GM12892 (cell line): ENCODE measurements at places on chromosomes 2 and 18.
A peak's percentile ranks its signal among the peaks of the same experiment; 100 is the strongest.

GRCh38 chr2:10343191-10343590, 40.5 kb downstream of the HPCAL1 start:
- no peak for DNase-seq

DNA sequence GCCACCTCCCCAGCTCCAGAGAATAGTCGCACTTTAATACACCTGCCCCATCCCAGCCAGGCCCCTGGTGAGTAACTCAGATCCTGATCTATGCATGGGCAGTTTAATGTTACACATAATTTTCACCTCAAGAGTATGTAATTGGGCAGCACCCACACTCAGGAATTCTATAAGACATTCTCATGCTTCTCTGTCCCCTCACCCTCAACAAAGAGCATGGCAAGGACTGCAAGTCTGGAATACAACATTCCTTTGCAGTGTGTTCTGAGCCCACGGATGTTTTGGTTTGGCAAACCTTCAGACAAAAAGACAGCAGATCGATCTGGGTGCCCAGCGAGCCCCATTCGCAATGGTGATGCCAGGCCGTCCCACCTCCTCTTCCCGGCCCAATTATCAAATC, 4.9 kb upstream of the SLC14A1 start:
- DNase-seq = no peak

DNA sequence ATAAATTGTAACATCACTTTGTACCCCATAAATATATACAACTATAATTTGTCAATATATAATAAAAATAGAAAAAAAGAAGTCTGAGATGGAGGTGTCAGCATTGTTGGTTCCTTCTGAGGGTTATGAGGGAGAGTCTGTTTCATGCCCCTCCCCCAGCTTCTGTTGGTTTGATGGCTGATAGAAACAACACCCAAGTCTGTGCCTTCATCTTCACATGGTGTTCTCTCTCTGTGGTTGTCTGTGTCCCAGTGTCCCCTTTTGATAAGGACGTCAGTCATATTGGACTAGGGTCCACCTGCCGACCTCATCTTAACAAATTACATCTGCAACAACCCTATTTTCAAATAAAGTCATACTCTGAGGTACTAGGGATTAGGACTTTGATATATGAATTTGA, 20.3 kb upstream of the EHBP1 start:
- DNase-seq = no peak

DNA sequence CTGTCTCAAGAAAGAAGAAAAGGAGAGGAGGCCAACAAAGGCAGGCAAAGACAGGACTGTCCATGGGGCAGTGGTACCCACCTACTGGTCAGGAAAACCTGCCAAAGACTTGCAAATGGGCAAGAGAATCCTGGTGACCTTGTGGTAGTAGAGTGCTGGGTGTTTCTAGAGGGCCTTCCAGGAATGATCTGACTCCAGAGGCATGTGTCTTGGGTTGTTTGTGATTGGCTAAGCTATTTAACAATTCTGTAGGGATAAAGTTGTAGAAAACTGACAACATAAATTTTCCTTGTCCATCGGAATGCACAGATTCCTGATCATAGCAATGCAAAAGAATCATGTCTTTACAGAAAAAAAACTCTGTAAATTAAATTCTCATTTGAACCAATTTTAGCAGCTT, 68.5 kb upstream of the ZNF532 start:
- no peak for DNase-seq

DNA sequence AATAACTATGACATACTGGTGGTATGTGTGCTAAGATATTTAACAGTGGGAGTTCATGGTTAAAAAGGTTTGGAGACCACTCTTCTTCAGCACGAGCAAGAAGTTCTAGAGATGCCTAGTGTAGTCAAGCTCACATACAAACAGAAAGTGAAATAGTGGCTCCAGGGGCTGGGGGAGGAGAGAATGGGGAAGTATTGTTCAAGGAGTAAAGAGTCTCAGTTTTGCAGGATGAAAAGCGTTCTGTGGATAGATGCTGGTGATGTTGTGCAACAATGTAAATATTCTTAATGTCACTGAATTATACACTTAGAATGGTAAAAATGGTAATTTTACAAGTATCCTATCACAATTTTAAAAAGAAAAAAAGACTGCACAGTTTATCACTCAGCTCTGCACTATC, 29.0 kb upstream of the EPAS1 start:
- DNase-seq = no peak

DNA sequence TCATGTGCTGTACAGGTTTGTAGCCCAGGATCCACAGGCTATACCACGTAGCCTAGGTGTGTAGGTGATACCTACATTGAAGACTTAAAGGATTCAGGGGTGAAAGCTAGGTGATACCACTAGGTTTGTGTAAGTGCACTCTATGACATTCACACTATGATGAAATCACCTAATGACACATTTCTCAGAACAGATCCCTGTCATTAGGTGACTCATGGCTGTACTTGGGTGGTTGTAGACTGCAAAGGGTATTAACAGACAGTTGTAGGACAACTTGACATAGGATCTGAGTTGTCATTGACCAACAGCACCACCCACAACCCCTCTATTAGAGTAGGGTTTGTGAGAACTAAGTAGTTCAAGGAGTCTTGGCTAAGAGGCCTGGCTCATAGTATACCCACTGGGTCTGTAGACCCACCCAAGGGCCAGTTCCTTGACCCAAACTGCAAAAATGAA, 27.7 kb upstream of the SMCHD1 start:
- DNase-seq = no peak

- peak; percentile 46 for DNase-seq
Measured at GRCh38 chr2:100262555-100263320, 59.6 kb downstream of the LONRF2 start.

GRCh38 chr2:153871231-153872221, at the start of gene GALNT13:
Gene GALNT13 (plus strand): TSS chr2:153871922.
- DNase-seq = no peak

DNA sequence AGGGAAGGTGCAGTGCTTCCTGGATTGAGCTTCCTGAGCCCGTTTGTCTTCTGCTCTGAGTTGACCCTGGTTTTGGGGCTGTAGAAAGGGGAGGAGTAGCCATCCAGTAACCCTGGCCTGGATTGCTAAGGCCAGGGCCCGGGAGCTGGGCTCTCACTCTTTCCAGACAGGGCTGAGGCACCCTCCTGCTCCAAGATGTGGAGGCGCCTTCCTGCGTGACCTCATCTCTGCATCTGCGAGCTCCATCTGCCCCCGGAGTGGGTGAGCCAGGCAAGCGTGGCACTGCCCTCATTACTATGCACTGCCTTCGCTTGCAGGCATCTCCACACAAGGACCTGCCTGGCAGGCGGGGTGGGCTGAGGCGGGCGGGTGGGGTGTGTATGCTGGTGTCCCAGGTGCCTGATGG, 58.0 kb downstream of the RAB31 start:
- DNase-seq = no peak

DNA sequence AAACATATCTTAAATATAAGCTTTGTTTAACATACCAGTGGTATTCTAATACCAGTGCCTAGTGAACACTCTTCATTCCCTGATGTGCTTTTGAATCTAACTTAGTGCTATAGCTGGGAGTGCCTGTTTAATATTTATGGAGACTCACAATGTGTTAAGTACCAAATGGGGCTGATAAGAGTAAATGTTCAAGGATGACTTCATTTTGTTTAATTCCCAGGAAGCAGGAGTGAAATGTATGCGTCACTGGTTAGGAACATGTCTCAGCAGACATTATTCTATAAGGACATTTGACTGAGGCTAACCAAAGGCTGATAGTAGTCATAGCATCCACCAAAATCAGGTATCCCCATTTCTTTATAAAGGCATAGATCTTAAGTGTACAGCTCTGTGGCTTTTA, 31.7 kb upstream of the LINC00305 start:
- DNase-seq = no peak

DNA sequence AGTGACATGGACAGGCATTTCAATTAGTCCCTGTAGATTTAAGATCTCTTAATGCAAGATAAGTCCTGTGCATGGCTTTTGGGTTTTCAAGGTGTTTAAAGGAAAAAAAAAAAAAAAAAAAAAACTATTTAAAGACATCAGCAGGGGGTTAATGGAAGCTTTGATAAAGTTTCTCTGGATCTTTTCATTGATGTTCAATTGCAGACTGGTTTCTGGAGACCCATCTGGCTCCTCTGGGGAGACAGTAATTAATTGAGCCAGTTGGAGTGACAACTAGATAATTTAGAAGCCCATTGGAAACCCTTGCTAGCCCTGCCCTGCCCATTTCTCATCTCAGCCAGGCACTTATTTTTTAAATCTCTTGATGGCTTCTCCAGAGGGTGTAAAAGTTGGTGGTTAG, 98.7 kb downstream of the EPHA4 start:
- no peak for DNase-seq

- DNase-seq = no peak
Measured at GRCh38 chr18:51009072-51009471, 20.9 kb upstream of the SMAD4 start.

- no peak for DNase-seq
Measured at GRCh38 chr2:72929010-72929409, 11.7 kb downstream of the EMX1 start.

DNA sequence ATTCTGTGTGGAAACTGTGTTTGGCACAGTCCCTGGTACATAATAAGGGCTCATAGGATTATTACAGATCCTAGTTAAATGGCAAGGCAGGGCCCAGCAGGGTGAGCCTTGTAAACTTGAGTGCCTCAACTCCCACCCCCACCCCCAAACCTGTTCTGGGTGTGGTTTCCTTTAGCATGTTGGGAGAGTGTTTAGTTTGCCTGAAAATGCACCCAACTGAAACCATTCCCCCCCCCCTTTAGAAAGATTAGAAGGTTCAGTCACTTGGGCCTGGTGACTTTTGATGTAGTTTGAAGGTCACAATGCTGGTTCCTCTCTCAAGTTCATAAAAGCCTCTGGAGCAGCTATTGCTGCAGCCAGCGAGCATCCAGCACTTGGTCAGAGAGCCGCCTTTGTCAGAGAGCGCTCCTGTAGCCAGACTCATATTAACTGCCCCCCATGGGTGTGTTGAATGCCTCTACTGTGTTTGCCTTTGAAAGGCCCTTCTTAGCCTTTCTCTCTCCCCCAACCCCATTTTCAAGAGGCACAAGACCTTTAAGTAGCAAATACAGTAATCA, 113.7 kb downstream of the SPTBN1 start:
- DNase-seq = no peak

- no peak for DNase-seq
Measured at GRCh38 chr18:23307567-23308295, 145.4 kb upstream of the RIOK3 start.

GRCh38 chr2:160207804-160208654, 8.0 kb upstream of the ITGB6 start:
- DNase-seq = no peak

- DNase-seq = no peak
Measured at GRCh38 chr18:36374262-36374661, 76.7 kb downstream of the FHOD3 start.

DNA sequence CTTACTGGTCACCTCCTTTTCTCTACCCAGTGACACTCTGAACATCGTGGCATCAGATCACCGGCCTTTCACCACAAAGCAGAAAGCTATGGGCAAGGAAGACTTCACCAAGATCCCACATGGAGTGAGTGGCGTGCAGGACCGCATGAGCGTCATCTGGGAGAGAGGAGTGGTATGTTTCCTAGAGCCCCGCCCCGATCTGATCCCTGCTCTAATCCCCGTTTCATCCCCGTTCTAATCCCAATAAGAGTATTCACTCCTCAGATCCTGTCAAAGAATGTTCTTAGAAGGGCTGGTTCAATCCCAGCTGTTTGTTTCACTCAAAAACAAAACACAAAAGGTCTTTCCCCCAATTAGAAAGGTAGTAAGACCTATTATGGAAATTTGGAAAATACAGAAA, 30.4 kb upstream of the MAPRE3 start:
- no peak for DNase-seq

DNA sequence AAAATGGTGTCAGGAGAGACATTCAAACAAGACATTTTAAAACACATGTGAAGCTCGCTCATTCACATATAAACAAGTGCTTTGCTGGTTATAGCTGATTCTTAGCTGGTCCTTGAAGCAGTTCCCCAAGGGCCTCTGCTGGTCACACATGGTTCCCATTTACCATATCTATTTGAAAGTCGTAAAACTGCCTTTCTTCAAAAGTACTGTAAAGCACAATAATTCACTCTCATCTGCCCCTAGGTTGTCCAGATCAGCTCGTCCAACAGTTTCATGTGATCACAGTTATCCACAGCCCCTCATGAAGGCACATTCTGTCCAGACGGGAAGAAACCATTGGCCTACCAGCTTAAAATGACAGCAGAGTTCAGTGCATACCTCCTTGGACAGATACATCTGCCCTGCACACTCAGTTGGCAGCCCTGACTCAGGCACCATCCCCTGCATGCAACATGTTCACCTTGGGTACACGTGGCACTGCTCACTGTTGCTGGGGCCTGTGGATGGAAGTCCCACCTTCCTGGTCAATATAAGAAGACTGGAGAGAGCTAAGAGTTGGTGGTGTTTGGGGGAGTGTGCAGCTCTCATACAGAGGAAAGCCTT, 108.0 kb upstream of the HAAO start:
- DNase-seq = no peak

GRCh38 chr2:230412371-230412711, 3.7 kb upstream of the SP100 start:
- DNase-seq = no peak

GRCh38 chr2:1788478-1788959, 44.2 kb upstream of the PXDN start:
- DNase-seq = no peak

DNA sequence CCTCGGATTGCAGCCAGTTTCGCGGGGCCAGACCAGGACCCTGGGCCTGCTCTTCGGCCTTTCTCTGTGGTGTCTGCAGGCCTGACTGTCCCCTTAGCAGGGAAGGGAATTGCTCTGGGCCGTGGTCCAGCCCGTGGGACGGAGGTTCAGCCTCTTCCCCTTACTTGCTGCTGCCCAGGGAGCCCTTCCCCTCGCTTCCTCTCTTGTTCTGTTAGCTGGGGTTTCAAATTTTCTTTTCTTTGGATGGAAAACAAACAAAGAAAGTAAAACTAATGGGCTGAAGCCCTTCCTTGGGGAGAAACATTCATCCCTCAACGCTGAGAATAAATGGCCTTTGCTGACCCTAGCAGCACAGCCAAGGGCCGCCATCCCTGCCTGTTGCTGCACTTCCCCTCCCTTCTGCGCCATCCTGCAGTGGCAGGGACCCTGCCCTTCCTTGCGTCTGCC, 52.4 kb downstream of the ASAP2 start:
- DNase-seq = no peak

DNA sequence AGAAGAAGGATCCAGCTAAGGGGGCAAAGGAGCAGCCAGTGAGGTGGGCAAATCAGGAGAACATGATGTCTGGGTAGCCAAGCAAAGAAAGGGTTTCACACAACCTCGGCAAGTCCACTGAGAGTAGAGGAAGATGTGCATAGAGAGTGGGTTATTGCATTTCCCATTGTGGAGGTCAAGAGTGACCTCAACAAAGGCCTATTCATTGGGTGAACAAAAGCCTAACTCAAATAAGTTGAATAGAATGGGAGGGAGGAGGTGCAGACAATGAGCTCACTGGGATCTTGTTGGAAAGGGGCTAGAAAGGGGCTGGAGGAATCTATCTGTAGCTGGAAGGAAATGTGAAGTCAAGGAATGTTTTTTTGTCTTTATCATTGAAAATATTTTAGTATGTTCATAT, 14.0 kb upstream of the PDCL3 start:
- DNase-seq = no peak

- no peak for DNase-seq
Measured at GRCh38 chr2:152049541-152049940, 49.3 kb downstream of the CACNB4 start.
